ENCODE measurements at places on chromosomes 2 and 18.

DNA sequence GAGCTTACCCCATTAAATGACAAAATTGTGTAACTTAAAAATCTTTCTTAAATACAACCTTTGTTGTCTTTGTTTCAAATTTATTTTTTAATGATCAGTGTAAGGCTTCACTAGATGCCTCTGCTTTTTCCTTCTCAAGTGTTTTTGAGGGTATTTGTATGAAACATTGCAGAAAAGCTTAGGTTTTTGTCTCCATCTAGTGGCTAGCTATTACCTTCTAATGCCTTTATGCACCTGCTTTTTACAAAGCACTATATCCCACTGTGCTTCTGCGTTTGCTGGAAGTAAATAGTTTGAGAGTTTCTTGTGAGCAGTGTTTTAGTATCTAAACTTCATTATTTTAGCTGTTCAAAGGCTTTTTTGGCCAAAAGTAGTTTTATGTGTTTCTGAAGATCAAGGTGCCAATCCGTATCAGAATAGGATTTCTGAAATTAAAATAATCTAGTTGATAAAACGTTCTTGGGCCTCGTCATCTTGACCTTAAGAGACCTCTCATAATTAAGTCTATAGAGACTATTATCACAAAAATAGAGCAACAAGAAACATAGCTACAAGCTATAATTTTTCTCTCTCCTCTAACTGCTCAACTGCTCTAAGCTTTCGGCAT lies 47.0 kb downstream of the IWS1 start:
- no peak for DNase-seq

DNA sequence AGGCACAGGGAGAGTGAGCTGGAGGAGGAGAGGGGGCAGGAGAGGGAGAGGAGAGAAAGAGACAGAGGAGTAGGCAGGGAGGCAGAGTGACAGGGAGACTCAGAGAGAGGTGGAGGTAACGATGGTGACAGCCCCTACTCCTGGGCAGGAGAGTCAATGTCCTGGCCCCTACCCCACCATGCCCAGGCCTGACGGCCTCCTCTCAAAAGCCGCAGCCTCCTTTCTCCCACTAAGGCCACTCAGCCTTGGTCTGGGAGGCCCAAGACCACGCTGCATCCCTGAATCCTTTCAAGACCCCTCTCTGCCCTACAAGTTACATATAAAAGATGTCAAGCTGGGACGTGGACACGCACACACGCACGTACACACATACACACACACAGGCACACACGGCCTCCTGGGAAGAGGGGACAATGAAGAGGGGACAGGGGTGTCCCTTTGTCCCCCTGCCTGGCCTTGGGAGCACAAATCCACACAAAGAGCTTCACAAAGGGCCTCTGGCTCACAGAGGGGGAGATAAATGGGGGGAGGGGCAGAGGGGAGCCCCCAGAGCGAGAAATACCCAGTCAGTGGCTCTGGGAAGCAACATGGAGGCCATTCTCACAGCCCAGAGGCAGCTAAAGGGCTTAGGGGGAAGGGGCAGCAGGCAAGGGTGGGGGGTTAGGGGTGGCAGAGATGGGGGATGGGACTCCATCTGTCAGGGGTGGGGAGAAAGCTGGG lies 19.5 kb upstream of the TNS1 start:
- DNase-seq, result no peak

GRCh38 chr2:65093211-65093610 lies 36.7 kb downstream of the RAB1A start:
- DNase-seq, result no peak

DNA sequence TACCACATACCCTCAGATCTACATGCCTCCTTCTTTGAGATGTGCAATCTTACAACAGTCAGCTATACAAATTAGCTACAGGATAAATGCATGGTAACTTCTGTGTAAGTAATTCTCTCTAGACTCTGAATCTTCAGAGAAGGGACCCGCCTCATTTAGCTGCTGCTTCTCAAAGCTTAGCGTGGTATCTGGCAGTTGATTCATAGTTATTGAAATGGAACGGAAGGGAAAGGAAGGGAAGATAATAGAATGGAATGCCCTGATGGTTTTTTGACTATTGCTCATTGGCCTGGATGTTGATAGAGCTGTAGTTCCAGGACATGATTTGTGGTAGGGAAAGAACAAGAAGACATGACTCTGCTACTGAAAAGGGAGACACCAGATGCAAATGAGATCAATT lies 498.1 kb upstream of the CRIM1 start:
- DNase-seq, result no peak

DNA sequence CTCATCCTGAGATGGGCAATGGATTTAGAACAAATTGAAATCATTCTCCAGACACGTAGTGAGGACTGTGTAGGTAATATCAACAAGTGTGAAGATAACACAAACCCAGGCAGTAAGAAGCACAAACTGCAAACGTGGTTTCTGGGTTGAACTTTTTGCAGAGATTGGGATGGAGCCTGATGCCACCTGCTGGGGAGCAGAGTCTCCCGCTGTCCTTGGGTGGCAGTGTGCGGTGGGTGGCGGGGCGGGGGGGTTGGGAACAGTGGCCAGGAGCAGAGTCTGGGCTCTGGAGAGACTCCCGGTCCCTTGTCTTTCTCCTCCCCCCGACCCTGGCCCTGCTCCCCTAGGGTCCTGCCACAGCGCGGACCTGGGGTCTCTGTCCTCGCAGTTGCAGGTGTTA lies 19.5 kb downstream of the TRAF3IP1 start:
- DNase-seq, result no peak

DNA sequence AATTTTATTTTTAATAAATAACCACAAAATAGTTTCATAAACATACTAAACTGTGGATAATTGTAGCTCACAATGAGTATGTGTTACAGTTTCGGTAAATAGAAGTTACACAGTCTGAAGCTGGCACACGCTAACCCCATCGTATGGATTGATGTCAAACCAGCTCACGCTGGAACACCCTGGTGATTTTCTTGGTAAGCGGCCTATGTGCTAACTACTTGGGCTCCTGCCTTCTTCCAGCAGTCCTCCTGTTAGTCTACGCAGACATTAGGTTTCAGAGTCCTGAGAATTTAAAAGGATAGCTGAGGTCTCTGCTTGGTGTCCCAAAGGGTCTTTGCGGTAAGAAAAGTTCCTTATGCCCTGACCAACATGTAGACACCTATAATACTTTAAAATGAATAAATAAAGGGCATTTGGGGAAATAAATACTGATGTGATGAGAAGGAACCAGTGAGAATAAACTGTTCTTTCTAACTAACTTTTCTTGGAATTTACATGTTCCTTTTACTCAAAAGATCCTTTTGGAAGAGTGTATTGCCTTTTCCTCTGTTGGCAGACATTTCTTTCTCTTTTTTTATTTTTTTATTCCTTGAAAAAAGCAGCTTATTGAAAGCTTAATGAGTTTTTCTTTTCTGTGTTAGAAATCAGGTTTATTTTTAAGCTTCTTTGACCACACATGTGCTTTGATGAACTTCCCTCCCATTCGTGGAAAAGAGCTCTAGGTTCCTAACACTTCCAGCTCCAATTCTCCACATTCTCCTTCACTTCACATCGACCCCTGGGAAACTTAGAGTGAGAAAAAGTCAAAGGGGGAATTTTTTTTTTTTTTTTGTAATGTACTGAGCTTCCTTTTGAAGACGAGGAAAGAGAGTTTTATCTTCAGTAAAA lies 322.2 kb downstream of the IRS1 start:
- DNase-seq, result no peak

DNA sequence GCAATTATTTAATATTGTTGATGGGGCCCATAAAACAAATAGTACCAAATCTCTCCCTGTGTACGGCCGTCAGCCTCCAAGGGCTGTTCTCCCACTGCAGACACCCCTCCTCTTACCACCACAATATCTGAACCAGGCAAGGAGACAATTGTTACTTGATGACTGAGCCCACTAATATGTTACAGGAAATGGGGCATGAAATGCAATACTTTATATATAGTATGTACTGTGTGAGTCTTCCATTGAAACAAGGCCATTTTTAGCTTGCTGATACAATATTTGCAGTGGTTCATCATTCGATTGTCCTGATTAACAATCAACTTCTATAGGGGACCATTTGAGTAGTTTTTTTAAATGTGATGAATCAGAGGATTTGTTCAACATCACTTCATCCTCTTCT lies 307.3 kb downstream of the GBX2 start:
- DNase-seq, result no peak

GRCh38 chr2:16726147-16726546 lies 60.5 kb upstream of the CYRIA start:
- no peak for DNase-seq

GRCh38 chr2:187003038-187003554 lies 154.1 kb upstream of the ZSWIM2 start:
- no peak for DNase-seq

DNA sequence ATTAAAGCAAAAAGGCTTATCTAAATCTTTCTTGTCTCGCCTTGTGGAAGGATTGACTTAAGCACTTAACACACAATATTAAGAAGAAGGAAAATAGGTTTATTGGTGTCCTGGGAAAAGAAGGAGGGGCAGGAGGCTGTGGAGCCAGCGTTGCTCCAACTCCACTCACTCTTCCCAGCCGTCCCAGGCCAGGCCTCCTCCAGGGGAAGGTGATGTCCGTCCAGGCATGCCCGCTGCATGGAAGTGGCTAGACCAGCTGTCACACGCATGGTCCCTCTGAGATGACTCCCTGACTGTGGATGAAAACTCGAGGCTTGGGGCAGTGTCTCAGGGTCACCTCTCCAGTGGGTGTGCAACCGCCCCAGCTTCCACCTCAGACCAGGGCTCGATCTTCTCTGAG lies 281.1 kb downstream of the GALR1 start:
- no peak for DNase-seq

DNA sequence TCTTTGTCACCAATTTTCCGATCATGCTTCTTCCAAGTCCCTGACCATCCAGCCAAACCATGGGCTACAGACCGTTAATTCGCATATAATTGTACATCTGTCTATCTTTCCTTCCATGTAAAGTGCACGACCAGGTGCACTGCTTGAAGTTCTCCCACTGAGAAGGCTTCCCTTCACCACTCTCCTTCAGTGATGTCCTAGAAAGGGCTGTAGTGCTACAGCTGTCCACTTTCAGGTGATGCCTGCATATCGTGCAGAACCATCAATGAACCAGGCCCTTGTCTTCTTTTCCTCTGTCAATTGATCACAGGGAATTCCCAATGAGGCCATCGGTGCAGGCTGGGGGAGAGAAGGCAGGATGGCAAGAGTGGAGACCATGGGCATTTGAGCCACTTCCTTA lies 148.9 kb downstream of the TMEM182 start:
- DNase-seq, result no peak

GRCh38 chr2:76958749-76959148 lies 563.4 kb downstream of the LRRTM4 start:
- DNase-seq, result no peak

- DNase-seq, result no peak
These were observed at the start of gene SERPINB10 for GRCh38 chr18:63907664-63908063. Gene SERPINB10 (plus strand): TSS chr18:63907958. CDS start chr18:63915511, 7,553 bp downstream.

DNA sequence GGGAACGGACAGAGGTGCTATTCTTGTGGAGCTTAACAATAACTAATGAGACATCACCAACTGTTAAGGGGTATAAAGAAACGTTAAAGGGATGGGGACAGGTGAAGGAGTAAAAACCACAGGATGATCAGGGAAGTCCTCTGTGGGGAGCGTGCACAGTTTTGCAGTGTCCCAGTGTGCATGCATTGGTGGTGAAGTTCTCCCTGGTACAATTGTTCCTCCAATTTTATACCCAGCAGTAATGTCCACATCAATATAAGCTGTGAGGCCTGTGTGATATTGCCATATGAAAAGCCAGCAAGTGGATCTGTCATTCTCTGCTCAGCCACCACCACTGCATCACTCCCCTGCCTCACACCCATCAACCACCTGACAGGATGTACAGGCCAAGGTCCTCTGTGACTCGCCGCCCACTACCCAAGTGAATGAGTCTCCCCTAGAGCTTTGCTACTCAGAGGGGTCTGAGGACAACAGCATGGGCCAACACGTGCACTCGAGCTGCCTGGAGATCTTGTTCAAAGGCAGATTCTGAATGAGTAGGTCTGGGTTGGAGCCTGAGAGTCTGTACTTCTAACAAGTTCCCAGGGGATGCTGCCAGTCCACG lies 4.6 kb downstream of the MLPH start:
- DNase-seq, result no peak

DNA sequence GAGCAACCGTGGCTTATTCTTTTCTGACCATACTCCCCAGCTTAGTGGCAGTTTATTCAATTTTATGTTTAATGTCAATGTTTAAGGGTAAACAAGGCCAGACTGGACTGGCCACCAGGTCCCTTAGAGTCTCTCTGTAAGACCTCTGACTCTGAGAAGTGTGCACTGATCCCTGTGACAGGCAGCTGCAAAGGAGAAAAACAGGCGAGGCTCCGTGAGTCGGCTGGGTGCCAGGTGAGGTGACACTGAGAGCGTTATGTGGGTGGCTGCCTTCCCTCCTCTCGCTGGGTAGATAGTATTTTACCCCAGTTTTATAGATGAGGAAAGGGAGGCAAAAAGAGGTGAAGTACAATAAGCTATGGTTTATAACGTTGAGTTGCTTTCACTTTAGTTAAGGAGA lies 139.4 kb upstream of the HDAC4 start:
- DNase-seq, result no peak

DNA sequence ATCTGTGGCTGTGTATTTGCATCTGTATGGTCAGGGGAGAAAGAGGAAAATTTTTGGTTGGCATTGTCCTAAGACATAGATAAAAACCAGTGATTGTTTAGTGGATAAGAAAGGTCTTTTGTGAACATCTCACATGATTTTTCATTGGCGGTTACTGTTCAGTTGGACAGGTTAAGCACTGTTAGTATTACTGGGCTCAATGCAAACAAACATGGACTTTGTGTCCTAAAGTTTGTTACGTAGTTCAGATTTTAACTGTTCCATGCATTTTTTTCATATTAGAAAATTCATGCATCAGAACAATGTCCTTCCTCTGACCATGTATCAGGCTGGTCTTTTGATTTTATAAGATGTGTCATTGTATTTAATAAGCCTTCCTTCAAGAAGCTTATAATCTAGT lies 368.0 kb downstream of the MEIS1 start:
- DNase-seq, result no peak

DNA sequence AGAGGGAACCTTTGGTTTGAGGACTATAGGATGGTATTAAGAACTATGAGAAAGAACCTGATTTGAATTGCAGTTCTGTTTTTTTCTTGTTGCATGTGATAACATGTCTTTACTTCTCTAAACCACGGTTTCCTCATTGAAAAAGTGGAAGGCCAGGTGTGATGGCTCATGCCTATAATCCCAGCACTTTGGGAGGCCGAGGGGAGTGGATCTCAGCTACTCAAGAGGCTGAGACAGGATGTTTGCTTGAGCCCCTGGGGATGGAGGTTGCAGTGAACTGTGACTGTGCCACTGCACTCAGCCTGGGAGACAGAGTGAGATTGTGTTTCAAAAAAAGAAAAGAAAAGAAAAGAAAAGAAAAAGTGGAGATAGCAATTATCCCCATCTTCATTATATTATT lies 32.3 kb downstream of the SCN9A start:
- no peak for DNase-seq

DNA sequence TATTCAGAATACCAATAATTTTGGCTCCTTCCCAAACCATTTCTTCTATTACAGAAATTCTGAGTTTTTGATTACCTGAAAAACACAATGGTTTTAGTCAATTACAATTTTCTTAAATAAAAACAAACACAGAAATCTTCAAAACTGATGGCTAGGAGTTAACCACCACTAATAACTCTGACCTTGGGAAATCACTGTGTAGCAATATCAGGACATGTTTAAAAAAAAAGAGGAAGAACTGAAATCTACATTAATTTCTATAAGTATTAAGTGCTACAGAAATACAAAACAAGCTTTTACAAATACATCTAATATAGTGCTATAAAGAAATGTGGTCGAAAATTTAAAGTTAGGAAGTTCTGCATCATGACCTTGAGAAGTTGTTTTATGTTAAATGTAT lies 14.9 kb downstream of the L3MBTL4 start:
- DNase-seq, result no peak

Measured in stimulated activated CD8-positive, alpha-beta memory T cell treated with anti-CD3 and anti-CD28 coated beads, Interleukin-2, amount 100 ng/mL, for 1 hour (primary cell).